ENCODE measurements at places on chromosomes 2 and 18. TPM values are rescaled to one million over a fixed set of nuclear protein-coding genes. Genes with fewer than 3 reads are reported as not detected.

TNFRSF11A gene
- 8.8 TPM for total RNA-seq

ACOXL gene
- total RNA-seq, result not detected

GKN2 gene
- not detected for total RNA-seq

UBR3 gene
- total RNA-seq, result 41.0 TPM

GALNT13 gene
- total RNA-seq, result not detected

RAB17 gene
- not detected for total RNA-seq

GAL3ST2 gene
- total RNA-seq, result 0.88 TPM

RAD51AP2 gene
- not detected for total RNA-seq

KANSL1L gene
- 9.5 TPM for total RNA-seq

TMEM169 gene
- 1.5 TPM for total RNA-seq

SCN1A gene
- total RNA-seq, result not detected

SIGLEC15 gene
- total RNA-seq, result not detected

DSG1 gene
- total RNA-seq, result not detected

CNGA3 gene
- total RNA-seq, result not detected

GRCh38 chr2:197011801-197012641 is 85.5 kb upstream of the PGAP1 start:
- H3K27ac ChIP-seq, result no peak overlapping the region
- peak; percentile 68 for DNase-seq
- H3K4me3 ChIP-seq, result no peak overlapping the region
- no peaks in the 10 kb centered on the region for H3K27me3 ChIP-seq
- peaks cover 69% of the 10 kb centered on the region for H3K36me3 ChIP-seq
- H3K4me1 ChIP-seq, result no peaks in the 10 kb centered on the region

DNA sequence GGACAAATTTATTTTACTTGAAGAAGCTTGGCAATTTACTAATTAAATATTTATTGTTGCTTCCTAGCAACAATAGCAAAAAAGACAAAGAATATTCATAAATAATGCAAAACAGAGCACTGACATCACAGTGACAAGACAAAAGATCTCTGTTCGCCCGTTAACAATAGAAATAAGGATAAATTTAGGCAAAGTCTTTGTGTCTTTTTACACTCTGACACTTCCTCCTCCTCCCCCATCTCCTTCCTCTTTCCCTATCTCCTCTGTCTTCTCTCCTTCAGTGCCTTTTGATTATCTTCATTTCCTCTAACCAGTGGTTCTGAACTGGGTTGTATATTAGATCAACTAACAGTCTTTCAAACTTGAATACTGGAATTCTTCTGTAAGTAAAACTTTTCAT is 808.4 kb downstream of the ERBB4 start:
- no peak overlapping the region for H3K27ac ChIP-seq
- H3K27me3 ChIP-seq, result no peaks in the 10 kb centered on the region
- H3K36me3 ChIP-seq, result no peaks in the 10 kb centered on the region

DNA sequence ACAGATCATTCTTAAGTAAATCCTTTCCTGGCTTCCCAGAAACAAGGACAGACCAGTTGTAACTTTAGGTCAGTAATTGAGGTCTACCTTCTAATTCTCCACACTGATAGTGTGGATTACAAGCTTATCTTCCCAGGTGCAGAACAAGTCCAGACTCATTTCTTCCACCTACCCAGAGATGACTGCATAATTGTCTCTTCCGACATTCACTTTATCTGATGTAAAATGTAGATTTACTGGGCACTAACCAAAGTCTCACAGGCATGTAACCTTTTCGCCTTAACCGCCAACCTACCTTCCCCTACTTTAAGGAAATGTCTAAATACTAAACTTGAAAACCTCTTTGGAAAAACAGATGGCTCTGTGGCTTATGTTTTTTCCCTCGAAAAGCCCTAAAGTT is 96.2 kb downstream of the NCK2 start:
- no peaks in the 10 kb centered on the region for H3K27me3 ChIP-seq
- H3K27ac ChIP-seq, result no peak overlapping the region
- no peak for DNase-seq
- no peak overlapping the region for H3K4me3 ChIP-seq

- no peaks in the 10 kb centered on the region for H3K27me3 ChIP-seq
- no peaks in the 10 kb centered on the region for H3K36me3 ChIP-seq
- H3K4me3 ChIP-seq, result no peak overlapping the region
- H3K27ac ChIP-seq, result no peak overlapping the region
- DNase-seq, result no peak
- no peaks in the 10 kb centered on the region for H3K4me1 ChIP-seq
Measured at GRCh38 chr2:165573534-165574461, 104.3 kb downstream of the CSRNP3 start.

- H3K27ac ChIP-seq, result no peak overlapping the region
- no peaks in the 10 kb centered on the region for H3K27me3 ChIP-seq
- H3K36me3 ChIP-seq, result no peaks in the 10 kb centered on the region
- H3K4me3 ChIP-seq, result no peak overlapping the region
Measured at GRCh38 chr2:9763356-9764152, 79.7 kb upstream of the TAF1B start.

DNA sequence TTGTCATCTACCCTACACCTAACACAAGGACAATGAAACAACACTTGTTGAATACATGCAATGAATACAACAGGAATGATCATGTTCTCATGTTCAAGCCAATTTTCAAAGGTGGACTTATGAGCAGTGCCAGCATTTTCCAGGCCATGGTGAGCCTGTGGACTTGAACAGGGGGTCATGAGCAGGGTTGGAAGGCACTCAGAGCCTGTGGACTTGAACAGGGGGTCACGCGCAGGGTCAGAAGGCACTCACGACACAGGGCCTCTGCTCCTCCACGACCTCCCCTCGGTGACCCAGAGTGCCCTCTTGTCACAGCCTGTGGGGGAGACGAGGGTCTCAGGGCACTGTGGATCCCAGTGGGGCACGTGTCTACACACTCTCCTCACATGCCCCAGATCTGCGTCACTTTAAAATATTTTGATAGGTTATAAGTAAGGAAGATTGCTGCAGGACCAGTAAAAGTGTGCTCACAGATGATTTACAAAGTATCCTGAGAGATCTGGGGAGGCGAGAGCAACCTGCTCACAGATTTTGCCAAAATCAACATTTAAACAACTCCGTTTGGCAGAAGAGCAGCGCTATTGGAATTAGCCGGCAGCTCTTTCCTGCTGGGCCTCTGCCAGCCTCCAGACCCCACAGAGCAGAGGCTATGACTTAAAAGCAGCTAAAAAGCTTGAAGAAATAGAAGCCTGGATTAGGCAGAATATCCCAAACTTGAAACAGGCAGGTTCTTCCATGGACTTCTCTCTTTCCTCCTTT is 121.9 kb downstream of the TMEM18 start:
- H3K4me1 ChIP-seq, result no peaks in the 10 kb centered on the region
- H3K36me3 ChIP-seq, result no peaks in the 10 kb centered on the region
- no peak overlapping the region for H3K27ac ChIP-seq
- H3K4me3 ChIP-seq, result no peak overlapping the region

GRCh38 chr2:170533156-170533555 is 182.0 kb upstream of the SP5 start:
- no peaks in the 10 kb centered on the region for H3K4me1 ChIP-seq
- no peak for DNase-seq
- no peaks in the 10 kb centered on the region for H3K27me3 ChIP-seq
- no peak overlapping the region for H3K4me3 ChIP-seq
- no peaks in the 10 kb centered on the region for H3K36me3 ChIP-seq

DNA sequence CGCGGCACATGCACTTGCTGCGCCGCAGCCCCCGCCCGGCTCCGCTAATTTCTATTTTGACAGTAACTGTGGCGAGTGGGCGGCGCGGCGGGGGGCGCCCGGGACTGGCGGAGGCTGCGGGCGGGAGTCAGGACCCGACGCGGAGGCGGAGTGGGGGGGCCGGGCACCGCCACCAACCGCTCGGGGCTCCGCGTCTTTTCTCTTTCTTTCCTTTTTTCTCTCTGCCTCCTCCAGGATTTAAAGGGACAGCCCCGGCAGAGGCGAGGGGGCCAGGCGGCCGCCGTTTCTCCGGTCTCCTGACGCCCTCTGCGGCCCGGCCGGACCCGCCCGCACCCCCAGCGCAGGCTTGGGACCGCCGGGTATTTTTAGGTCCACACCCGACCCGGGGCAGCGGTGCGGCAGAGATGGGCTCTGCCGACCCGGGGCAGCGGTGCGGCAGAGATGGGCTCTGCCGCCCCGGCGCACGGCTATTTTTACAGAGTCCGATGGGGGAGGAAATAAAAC is 460 bp upstream of the ZBTB7C start:
- H3K27ac ChIP-seq, result no peak overlapping the region
- H3K36me3 ChIP-seq, result no peaks in the 10 kb centered on the region
- peaks cover 14% of the 10 kb centered on the region for H3K4me1 ChIP-seq
- peaks cover 37% of the 10 kb centered on the region for H3K27me3 ChIP-seq
- no peak for DNase-seq
- H3K4me3 ChIP-seq, result peak overlapping the region; percentile 42

- peaks cover 7% of the 10 kb centered on the region for H3K4me1 ChIP-seq
- no peak overlapping the region for H3K27ac ChIP-seq
- H3K36me3 ChIP-seq, result no peaks in the 10 kb centered on the region
Measured at GRCh38 chr2:234544659-234545611, 48.1 kb upstream of the ARL4C start.

- no peaks in the 10 kb centered on the region for H3K36me3 ChIP-seq
- H3K4me1 ChIP-seq, result peaks cover 8% of the 10 kb centered on the region
- no peaks in the 10 kb centered on the region for H3K27me3 ChIP-seq
- H3K27ac ChIP-seq, result no peak overlapping the region
Measured at GRCh38 chr2:217085543-217085942, 225.7 kb upstream of the TNP1 start.

DNA sequence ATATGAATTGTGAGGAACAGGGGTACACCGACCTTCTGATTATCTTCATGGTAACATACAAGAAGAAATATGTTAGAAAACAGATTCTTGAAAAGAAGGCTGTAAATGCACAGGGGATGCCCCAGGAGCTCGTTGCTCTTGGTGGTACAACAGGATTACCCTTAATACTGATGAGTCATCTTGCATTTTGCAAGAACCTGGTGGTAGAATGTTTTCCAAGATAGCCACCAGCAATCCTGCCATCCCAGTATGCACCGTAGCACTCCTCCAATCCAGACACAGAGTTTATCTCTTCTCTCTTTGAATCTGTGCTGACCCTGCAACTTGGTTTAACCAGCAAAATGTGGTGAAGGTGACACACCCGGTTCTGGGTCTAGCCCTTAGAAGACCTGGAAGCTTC is 238.3 kb downstream of the EN1 start:
- no peak overlapping the region for H3K4me3 ChIP-seq
- H3K4me1 ChIP-seq, result no peaks in the 10 kb centered on the region
- H3K27me3 ChIP-seq, result no peaks in the 10 kb centered on the region
- H3K27ac ChIP-seq, result no peak overlapping the region
- no peak for DNase-seq
